ENCODE measurements at places on chromosomes 5 and 9. TPM values are rescaled to one million over a fixed set of nuclear protein-coding genes. Genes with fewer than 3 reads are reported as not detected.

The AGXT2 gene
- polyA plus RNA-seq, result not detected

The PCDHB14 gene
- 0.42 TPM for polyA plus RNA-seq

The ISL1 gene
- 1.2 TPM for polyA plus RNA-seq

The TAF11L3 gene
- not detected for polyA plus RNA-seq

The SLCO6A1 gene
- not detected for polyA plus RNA-seq

The IL31RA gene
- polyA plus RNA-seq, result 0.07 TPM

The SH3PXD2B gene
- 15.5 TPM for polyA plus RNA-seq

The LCN9 gene
- polyA plus RNA-seq, result not detected

The POMT1 gene
- 32.1 TPM for polyA plus RNA-seq
